Activated T-helper 17 cell treated with anti-CD3 and anti-CD28 coated beads, Interleukin-2, amount 50 U/mL, for 72 hours (primary cell): ENCODE measurements at places on chromosomes 13 and 19. TPM values are rescaled to one million over a fixed set of nuclear protein-coding genes. Genes with fewer than 3 reads are reported as not detected.

- no peak for ATAC-seq
Observed at GRCh38 chr13:66624302-66624701, 605.8 kb downstream of the PCDH9 start.

- no peak for ATAC-seq
Observed at GRCh38 chr19:43362179-43362578, 8.7 kb downstream of the CD177 start.

DNA sequence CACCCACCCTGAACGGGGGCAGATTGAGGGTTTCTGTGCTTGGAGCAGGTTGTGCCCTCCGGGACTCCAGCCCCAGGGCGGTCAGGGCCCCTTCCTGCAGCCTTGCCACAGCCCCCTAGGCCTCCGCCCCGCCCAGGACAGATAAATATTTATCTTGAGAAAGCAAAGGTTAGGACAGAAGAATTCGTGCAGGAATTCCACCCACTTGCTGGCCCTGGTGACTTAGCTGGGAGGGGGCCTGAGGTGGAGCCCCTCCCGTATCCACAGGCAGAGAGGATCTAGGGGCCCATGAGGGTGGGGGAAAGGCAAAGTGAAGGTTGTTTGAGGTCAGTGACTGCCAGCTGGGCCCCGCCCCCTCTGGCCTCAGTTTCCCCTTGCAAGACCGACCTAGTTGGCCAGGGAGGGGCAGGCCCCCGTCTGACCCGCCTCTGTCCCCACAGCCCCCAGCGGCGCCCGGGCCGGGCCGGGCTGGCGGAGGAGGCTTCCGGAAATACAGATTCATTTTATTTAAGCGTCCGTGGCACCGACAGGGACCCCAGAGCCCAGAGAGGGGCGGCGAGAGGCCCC is 5.2 kb downstream of the MIDN start:
- ATAC-seq: no peak

DNA sequence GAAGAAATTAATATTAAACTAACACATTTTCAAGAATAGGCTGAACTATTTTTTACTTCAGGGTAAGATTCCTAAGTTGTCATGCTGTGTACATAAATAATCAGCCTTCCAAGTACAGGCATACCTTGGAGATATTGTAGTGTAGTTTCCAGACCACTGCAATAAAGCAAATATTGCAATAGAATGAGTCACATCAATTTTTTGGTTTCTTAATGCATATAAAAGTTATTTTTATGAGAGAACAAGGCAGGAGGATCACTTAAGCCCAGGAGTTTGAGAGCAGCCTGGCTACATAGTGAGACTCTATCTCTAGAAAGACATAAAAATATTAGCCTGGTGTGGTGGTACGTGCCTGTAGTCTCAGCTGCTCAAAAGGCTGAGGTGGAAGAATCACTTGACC is 511.5 kb downstream of the UQCRFS1 start:
- ATAC-seq: no peak

- no peak for ATAC-seq
Observed at GRCh38 chr19:13803038-13803437, 7.8 kb downstream of the ZSWIM4 start.

- peak; percentile 60 for ATAC-seq
Observed at GRCh38 chr13:106407338-106407737, 128.1 kb downstream of the EFNB2 start.

DNA sequence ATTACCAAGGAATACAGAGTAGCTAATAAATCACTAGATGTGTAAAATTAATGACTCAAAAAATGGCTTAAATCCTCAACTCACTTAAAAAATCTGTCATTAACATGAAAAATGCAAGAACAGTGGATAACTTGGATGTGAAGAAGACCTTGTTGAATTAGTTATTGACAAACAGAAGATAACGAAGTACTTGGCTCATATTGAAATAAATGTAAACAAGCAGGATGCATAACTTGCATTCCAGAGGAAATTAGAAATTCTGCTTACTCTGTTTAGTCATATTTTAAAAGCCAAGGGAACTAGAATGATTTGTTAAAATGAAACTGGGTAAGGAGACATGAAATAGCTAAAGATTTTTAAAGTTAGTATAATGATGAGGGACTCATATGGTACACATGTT is 1812.2 kb downstream of the PCDH9 start:
- no peak for ATAC-seq

GRCh38 chr19:3769494-3769893 is 2.5 kb downstream of the RAX2 start:
- ATAC-seq: no peak

DNA sequence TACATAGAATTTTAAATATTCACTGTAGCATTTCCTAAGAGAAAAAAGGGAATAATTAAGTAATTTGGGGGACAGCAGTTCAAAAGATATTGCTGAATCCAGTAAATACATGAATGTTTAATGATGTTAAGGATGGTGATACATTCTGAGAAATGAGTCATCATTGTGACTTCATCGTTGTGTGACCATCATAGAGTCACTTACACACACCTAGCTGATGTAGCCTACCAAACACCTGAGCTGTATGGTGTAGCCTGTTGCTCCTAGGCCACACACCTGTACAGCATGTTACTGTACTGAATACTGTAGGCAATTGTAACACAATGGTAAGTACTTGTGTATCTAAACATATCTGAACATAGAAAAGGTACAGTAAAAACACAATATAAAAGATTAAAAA is 34.8 kb downstream of the ATP7B start:
- ATAC-seq: peak; percentile 82

The DHDH gene
- total RNA-seq: 3.8 TPM

The MUC16 gene
- 0.02 TPM for total RNA-seq

The BCAM gene
- not detected for total RNA-seq

The MYH14 gene
- total RNA-seq: not detected

The KLF5 gene
- 3.5 TPM for total RNA-seq
